LHCN-M2 (cell line): ENCODE measurements at places on chromosomes 4 and X. TPM values are rescaled to one million over a fixed set of nuclear protein-coding genes. Genes with fewer than 3 reads are reported as not detected.
A peak's percentile ranks its signal among the peaks of the same experiment; 100 is the strongest.

- DNase-seq: no peak
Measured at GRCh38 chrX:10423716-10424115, 196.7 kb downstream of the MID1 start.

GRCh38 chr4:189835505-189835904 is 105.2 kb upstream of the FRG1 start:
- no peak for DNase-seq

DNA sequence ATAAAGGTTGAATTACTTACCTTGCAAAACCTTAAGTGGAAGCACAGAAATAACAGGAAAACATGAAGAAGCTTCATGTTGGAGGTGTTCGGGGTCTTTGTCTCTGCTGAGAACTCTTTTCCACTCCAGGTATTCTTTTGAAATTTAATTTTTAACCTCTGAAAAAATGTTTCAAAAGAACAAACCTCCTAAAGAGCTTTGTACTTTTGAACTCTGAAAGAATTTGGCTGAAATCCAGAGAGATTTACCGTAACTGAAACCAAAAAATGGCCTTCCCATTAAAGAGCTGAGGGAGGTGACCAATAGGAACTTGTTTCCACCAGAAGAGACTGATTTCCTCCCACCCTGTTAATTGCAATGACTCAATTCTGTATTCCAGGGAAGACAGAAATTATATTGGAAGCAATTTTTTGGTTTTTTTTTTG is at the start of gene CFI:
Gene CFI (minus strand): TSS at position 105 of the 425 bp plus-strand sequence. CDS start 28 bp downstream, at position 77.
- peak; percentile 64 for DNase-seq

HELT gene
- total RNA-seq: not detected in 2 replicates

ZNF718 gene
- 7.3 and 8.9 TPM in 2 replicates for total RNA-seq
